ENCODE measurements at places on chromosomes 11 and 22. TPM values are rescaled to one million over a fixed set of nuclear protein-coding genes. Genes with fewer than 3 reads are reported as not detected.

OTOG gene
- polyA plus RNA-seq = not detected

OR52H1 gene
- not detected for polyA plus RNA-seq

WT1 gene
- 0.56 TPM for polyA plus RNA-seq

PLXNB2 gene
- 38.1 TPM for polyA plus RNA-seq

RAG2 gene
- not detected for polyA plus RNA-seq

All from adrenal gland (tissue), 19 donors.